ENCODE measurements at places on chromosomes 7 and 10.

DNA sequence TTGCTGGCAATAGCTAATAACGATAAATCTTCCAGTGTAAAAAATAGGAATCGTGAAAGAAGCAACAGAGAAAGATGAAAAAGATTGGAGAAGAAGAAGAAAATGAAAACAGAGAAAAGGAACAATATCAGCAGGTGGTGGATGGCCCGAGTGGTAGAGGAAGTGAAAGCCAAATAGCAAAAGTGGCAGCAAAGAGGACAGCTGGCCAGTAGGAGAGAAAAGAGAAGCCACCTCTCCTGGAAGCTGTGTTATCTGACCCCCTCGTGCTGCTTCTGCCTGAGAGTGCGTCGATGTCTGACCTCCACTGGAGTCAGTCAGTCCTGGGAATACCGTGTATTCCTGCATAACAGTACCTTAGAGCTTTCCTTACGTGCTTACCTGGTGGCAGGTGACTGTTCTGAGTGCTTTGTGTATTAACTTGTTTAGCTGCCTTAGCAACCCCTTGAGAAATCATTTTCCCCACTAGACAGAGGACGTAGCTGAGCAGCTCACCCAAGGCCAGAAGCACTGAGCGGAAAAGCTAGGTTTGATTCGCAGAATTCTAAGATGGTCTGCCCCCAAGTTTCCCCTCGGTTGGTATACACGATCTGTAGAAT lies 88.3 kb downstream of the CHN2 start:
- H3K4me3 ChIP-seq: no peak overlapping the region
- peaks cover 21% of the 10 kb centered on the region for H3K27me3 ChIP-seq

- H3K27me3 ChIP-seq: no peaks in the 10 kb centered on the region
- no peaks in the 10 kb centered on the region for H3K36me3 ChIP-seq
- peaks cover 12% of the 10 kb centered on the region for H3K4me1 ChIP-seq
- no peak overlapping the region for H3K27ac ChIP-seq
- DNase-seq: no peak
Measured at GRCh38 chr7:92778972-92779371, 57.4 kb downstream of the CDK6 start.

DNA sequence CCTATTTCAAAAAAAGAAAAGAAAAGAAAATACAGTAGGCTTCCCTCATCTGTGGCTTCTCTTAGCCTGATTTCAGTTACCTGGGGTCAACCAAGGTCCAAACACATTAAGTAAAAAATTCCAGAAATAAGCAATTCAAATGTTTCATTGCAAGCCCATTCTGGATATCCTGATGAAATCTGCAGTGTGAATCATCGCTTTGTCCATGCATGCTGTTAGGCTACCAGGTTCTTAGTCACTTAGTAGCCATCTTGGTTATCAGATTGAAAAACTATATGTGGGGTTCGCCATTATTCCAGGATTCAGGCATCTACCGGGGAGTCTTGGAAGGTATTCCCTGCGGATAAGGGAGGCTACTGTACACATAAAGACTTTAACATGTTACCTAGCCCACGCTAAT lies 991 bp upstream of the FAM204A start:
- H3K27ac ChIP-seq: no peak overlapping the region
- no peak overlapping the region for H3K4me3 ChIP-seq
- no peaks in the 10 kb centered on the region for H3K36me3 ChIP-seq
- no peaks in the 10 kb centered on the region for H3K27me3 ChIP-seq

- no peaks in the 10 kb centered on the region for H3K27me3 ChIP-seq
- H3K27ac ChIP-seq: no peak overlapping the region
- peaks cover 15% of the 10 kb centered on the region for H3K4me1 ChIP-seq
- H3K4me3 ChIP-seq: no peak overlapping the region
- no peaks in the 10 kb centered on the region for H3K36me3 ChIP-seq
Measured at GRCh38 chr10:84517554-84517953, 189.2 kb downstream of the CCSER2 start.

Measured in neural progenitor cell (in vitro differentiated cells).